LHCN-M2 (cell line): ENCODE measurements at places on chromosomes 6 and 20. TPM values are rescaled to one million over a fixed set of nuclear protein-coding genes. Genes with fewer than 3 reads are reported as not detected.

CTSA gene
- 118 and 180 TPM in 2 replicates for total RNA-seq

ZBTB9 gene
- 5.5 and 5.7 TPM in 2 replicates for total RNA-seq

DNA sequence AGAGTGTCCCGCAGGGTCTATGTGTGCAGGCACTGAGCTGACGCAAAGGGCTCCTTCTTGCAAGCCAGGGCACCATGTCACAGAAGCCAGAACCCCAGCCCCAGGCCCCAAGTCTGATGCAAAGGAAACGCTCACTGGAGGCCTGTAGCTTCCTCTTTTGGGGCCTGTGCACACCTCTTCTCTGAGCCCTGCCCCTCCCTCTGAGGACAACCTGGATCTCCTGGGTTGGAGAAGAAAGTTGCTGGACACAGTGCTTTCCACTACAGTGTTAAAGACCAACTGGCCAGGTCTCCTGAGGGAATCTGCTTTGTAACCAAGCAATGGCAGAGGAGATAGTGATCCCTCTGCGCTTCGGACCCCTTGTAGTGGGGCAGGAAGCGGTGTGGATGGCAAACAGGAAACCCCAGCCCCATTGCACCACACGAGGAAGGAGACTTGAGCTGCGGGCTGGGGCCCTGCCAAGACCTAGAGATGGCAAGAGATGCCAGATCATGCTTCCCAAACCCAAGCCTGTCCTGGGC lies 90.0 kb downstream of the PRND start:
- DNase-seq, result no peak

DNA sequence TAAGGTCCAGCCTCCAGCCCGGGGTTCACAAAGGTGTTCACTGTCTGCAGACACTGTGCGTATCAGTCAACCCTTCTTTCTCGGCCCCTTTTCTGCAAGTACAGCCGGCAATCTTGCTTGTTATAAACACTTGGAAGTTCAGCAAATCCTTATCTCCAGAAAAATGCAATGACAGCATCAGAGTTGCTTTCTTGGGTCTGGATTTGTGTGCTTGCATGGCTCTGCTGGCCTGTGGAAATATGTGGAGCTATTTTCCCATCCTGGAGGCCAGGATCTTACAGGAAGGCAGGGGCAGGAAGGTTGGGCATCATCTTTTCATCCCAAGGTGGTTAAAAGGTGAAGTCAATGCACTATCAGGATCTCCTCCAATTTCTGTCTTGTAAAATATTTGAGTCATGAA lies 100.3 kb downstream of the SMOC2 start:
- no peak for DNase-seq

TUBB gene
- 1,379 and 1,474 TPM in 2 replicates for total RNA-seq

DNA sequence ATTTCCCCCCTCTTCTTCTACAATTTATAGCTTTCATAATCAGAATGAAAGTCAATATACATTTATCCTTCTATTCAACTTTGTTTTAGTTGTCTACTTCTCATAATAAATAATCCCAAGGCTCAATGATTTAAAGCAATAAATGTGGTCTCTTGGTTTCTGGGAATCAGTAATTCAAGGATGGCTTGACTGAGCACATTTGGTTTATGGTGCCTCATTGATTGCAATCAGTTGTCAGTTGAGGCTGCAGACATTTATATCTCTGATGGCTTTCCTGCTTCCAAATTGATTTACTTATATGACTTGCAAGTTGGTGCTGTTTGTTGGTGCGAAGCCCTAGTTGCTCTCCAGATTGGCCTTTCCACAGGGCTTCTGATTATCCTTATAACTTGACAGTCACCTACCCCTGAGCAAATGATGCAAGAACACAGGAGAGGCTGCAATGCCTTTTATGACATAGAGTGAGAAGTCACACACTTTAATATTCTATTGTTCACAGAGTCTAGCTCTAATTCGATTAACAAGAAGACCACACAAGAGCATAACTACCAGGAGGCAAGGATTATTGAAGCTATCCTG lies 2.7 kb upstream of the CRISP1 start:
- no peak for DNase-seq

FARS2 gene
- 10.3 and 11.5 TPM in 2 replicates for total RNA-seq
